ENCODE measurements at places on chromosomes 7 and 10. TPM values are rescaled to one million over a fixed set of nuclear protein-coding genes. Genes with fewer than 3 reads are reported as not detected.

HOXA4 gene
- total RNA-seq: 4.3 TPM

SLC18A3 gene
- not detected for total RNA-seq

NRCAM gene
- total RNA-seq: 0.78 TPM

ZNF804B gene
- total RNA-seq: not detected

SGPL1 gene
- 14.1 TPM for total RNA-seq

TMEM130 gene
- total RNA-seq: 0.12 TPM

UNCX gene
- not detected for total RNA-seq

CCDC172 gene
- not detected for total RNA-seq

MAGI2 gene
- 1.4 TPM for total RNA-seq

POLR2J gene
- 95.6 TPM for total RNA-seq

HYAL4 gene
- total RNA-seq: not detected

MKX gene
- not detected for total RNA-seq

TMEM184A gene
- 0.10 TPM for total RNA-seq

RASA4B gene
- total RNA-seq: 1.4 TPM

NYAP1 gene
- total RNA-seq: not detected

MOGAT3 gene
- total RNA-seq: not detected

AKR1B15 gene
- 2.6 TPM for total RNA-seq

C10orf95 gene
- not detected for total RNA-seq

MYO3A gene
- not detected for total RNA-seq

NODAL gene
- total RNA-seq: not detected

AASS gene
- 21.1 TPM for total RNA-seq

GPR146 gene
- 1.7 TPM for total RNA-seq

SLC25A40 gene
- total RNA-seq: 28.8 TPM

MINDY3 gene
- total RNA-seq: 35.7 TPM

AGR3 gene
- total RNA-seq: not detected

CPA5 gene
- total RNA-seq: 0.12 TPM

GLCCI1 gene
- 2.6 TPM for total RNA-seq

IFT22 gene
- 58.2 TPM for total RNA-seq

ADCY1 gene
- total RNA-seq: 3.1 TPM

ZNF727 gene
- not detected for total RNA-seq

ATRNL1 gene
- total RNA-seq: 0.12 TPM

HTR7 gene
- total RNA-seq: 7.3 TPM

MYL7 gene
- total RNA-seq: not detected

RAPGEF5 gene
- total RNA-seq: 3.6 TPM

SKIDA1 gene
- total RNA-seq: 0.48 TPM

LRMDA gene
- total RNA-seq: 7.9 TPM

CYP2E1 gene
- total RNA-seq: not detected

TMEM26 gene
- total RNA-seq: 1.2 TPM

GIMAP5 gene
- total RNA-seq: not detected

CTTNBP2 gene
- 0.48 TPM for total RNA-seq

TWIST1 gene
- 32.0 TPM for total RNA-seq

RET gene
- under 0.01 TPM for total RNA-seq

IDI1 gene
- total RNA-seq: 118 TPM

PDZD7 gene
- total RNA-seq: 2.0 TPM

FOXI2 gene
- not detected for total RNA-seq

EBF3 gene
- 2.5 TPM for total RNA-seq

RSPH10B gene
- 0.10 TPM for total RNA-seq

KIAA1549 gene
- total RNA-seq: 4.1 TPM

FKBP6 gene
- total RNA-seq: not detected

CALCR gene
- not detected for total RNA-seq

INPP5A gene
- total RNA-seq: 25.5 TPM

FAM24B gene
- 5.9 TPM for total RNA-seq

PTF1A gene
- not detected for total RNA-seq

Data from RPMI7951 (cell line).